ENCODE measurements at places on chromosomes 12 and 14.

- no peak for DNase-seq
These were observed 63.9 kb downstream of the DENND5B start for GRCh38 chr12:31527083-31527482.

- no peak for DNase-seq
These were observed 213.6 kb downstream of the C12orf42 start for GRCh38 chr12:103282124-103282523.

DNA sequence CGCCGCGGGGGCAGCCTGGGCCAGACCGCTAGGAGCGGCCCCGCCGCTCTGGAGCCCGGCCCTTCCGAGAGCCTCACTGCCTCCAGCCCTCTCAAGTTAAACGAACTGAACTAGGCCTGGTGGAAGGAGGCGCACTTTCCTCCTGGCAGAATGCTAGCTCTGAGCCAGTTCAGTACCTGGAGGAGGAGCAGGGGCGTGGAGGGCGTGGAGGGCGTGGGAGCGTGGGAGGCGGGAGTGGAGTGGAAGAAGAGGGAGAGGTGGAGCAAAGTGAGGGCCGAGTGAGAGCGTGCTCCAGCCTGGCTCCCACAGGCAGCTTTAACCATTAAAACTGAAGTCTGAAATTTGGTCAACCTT, 5.3 kb downstream of the LTB4R start:
- DNase-seq: no peak

DNA sequence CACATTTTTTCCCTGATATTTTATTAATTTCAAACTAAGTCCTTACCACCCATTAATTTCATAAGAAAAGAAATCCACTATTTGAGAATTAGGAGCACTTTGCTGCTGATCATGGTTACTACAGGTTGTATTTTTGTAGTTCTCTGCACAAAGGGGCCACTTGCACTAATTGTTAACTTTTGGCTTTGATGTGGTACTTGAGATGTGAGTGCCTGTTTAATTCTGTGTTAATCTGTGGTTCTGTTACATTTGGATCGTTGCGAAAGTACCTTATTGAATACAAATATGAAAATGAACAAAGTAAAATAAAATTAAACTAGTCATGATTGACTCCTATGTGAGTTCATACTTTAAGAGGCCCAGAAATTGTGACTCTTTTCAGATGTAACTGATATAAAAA, 374.9 kb upstream of the RGS6 start:
- DNase-seq: no peak

DNA sequence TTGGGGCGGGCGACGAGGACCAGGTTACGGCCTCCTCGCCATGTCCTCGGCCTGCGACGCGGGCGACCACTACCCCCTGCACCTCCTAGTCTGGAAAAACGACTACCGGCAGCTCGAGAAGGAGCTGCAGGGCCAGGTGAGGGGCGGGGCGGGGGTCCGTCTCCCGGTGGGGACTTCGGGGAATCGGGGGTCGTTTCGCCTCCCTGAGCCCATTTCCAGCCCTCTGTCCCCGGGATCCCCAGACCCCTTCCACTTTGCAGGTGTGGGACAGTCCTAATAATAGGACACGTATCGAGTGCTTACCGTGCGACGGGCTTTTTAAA, 380 bp downstream of the ANKRD13A start:
- no peak for DNase-seq

DNA sequence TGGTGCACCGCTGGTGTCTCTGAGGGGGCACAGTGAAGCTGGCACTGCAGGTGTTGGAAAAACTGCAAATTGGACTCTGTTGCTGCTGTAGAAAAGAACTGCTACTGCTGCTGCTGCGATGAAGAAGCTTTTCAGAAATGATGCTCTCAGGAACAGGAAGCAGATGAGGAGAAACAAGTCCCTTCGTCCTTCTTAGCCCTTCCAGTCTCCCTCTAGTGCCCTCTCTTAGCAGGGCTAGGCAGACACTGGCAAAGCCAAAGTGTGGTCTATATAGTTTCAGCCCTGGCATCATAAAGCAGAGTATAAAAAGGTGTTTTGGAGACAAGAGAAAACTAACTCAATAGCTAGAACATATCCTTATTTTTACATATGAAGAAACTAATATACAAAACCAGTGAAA, 174.5 kb downstream of the MYRFL start:
- no peak for DNase-seq

DNA sequence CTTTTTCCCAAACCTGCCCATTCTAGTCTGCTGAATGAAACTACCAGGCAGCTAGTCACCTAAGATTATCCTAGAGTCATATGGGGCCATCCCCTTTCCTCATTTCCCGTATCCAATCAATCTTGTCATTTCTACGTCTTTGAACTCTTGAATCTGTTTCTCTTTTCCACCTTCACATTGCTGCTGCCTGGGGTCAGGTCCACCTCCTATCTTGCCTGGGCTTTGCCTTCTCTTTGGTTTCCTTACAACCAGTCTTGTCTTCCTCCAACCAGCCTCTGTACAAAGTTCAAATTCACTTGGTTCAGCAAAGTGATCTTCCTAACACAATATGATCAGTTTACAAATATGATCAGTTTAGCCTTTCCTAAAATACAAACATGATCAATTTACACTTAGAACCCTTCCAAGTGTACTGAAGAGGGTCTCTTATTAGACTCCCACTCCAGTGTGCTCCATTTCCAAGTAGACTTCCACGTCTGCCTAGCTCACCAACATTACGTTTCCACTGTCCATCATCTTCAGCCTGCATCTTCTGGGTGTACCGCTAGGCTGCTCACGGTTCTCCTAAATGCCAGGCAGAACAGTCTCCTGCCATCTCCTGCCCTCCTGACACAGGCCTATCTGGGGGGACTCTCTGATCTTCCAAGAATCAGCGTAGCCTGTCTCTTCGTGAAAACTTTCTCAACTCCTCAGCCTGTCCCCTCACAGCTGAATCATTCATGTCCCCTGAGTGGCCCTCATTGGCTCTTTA, 4.1 kb upstream of the ACVR1B start:
- DNase-seq: no peak

- DNase-seq: no peak
These were observed 8.6 kb upstream of the GPR68 start for GRCh38 chr14:91252871-91253794.

- DNase-seq: no peak
These were observed 28.6 kb upstream of the DLK1 start for GRCh38 chr14:100698066-100698465.

GRCh38 chr12:121669521-121669900, at the start of gene MORN3:
MORN3 (minus strand) TSS chr12:121669654; CDS start chr12:121669483, 171 bp downstream.
- DNase-seq: no peak

DNA sequence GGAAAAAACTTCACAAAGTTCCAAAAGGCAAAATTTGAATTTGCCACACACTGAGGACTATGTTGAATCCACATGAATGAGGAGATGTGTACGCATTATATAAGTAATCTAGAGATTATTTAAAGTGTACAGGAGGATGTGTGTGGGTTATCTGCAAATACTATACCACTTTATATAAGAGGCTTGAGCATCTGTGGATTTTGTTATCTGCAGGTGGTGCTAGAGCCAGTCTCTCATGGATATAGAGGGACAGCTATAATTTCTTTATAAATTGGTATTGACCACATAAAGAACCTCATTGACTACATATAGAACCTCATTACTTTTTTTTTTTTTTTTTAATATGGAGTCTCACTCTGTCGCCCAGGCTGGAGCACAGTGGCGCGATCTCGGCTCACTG, 32.2 kb upstream of the RXYLT1 start:
- DNase-seq: no peak
